Pulmonary artery endothelial cell (primary cell): ENCODE measurements at places on chromosomes 3 and 15. TPM values are rescaled to one million over a fixed set of nuclear protein-coding genes. Genes with fewer than 3 reads are reported as not detected.

The CEP97 gene
- 8.5 and 17.7 TPM in 2 replicates for total RNA-seq

The KPNA4 gene
- 41.5 and 50.1 TPM in 2 replicates for total RNA-seq

The ACKR4 gene
- total RNA-seq = 4.4 and 7.7 TPM in 2 replicates

The CPLX3 gene
- total RNA-seq = not detected in 2 replicates

The ARHGAP11A gene
- 22.9 and 35.9 TPM in 2 replicates for total RNA-seq

The LRRC49 gene
- total RNA-seq = 5.6 and 6.1 TPM in 2 replicates

The SEMA7A gene
- total RNA-seq = 0.73 and 1.3 TPM in 2 replicates

The GOLGA8S gene
- total RNA-seq = under 0.01 and 0.04 TPM in 2 replicates

The POPDC2 gene
- total RNA-seq = 0.07 and 0.11 TPM in 2 replicates

The CFAP100 gene
- not detected in 2 replicates for total RNA-seq

- no peak for DNase-seq
Measured at GRCh38 chr15:31373096-31373865, 46.6 kb downstream of the KLF13 start.

- no peak for DNase-seq
Measured at GRCh38 chr3:40382617-40382979, 4.4 kb upstream of the ENTPD3 start.

DNA sequence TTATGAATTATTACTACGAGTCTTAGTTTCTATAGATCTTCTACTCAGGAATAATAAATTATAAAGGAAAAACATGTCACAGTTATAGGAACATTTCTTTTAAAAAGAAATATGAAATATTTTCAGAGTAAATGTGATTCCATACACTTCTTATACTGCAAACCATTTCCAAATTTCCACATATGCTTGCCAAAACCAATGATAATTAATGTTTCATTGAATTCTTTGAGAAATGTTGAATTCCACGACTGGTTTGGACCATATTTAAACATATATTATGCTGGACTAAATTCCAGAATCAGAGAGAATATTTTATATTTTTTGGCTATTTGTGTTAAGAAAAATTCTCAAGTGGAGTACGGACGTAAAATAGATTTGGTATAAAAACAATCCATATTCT lies 144.6 kb downstream of the EPHA3 start:
- no peak for DNase-seq

DNA sequence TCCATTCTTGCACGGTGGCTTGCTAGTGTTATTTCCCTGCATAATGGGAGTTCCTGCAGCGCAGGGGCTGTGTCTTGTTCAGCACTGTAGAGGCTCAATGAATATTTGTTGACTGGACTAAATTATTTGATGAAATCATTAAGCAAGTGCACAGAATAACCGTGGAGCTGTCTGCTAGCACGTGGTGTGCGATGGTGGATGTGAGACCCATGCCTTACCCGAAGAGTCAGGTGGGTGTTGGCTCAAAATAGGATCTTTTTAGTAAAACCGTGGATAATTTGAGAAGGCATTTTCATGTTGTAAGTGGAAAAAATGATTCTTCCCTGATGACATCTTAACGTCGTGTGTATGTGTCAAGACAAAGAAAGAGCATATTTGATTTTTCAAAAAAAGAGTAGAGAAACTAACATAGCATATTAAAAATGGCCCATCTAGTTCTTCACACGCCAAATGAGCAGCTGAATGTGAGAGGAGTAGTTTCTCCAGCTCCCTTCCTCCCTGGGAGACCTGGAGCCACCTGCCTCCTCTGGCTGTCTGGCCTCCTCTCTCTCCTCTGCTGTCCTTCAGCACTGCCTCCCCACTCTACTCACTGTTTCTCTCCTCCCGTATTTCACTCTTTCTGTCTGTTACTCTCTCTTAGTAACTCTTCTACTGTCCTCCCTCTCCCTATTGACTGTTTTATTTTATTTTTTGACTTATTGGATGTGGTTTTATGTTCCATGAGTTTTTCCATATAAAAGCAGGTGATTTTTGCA lies 6.3 kb downstream of the FAM81A start:
- no peak for DNase-seq

- DNase-seq = no peak
Measured at GRCh38 chr15:44710236-44711095, 657 bp downstream of the PATL2 start.

- DNase-seq = no peak
Measured at GRCh38 chr3:39255503-39256325, 24.1 kb downstream of the CX3CR1 start.

- DNase-seq = peak; percentile 4
Measured at GRCh38 chr3:159964166-159964973, 24.3 kb upstream of the IL12A start.

- no peak for DNase-seq
Measured at GRCh38 chr15:51274956-51275355, 63.4 kb downstream of the CYP19A1 start.

GRCh38 chr3:72375237-72376076 lies 472.8 kb downstream of the SHQ1 start:
- no peak for DNase-seq

GRCh38 chr15:60479361-60480110 lies 594 bp upstream of the ICE2 start:
- DNase-seq = no peak

DNA sequence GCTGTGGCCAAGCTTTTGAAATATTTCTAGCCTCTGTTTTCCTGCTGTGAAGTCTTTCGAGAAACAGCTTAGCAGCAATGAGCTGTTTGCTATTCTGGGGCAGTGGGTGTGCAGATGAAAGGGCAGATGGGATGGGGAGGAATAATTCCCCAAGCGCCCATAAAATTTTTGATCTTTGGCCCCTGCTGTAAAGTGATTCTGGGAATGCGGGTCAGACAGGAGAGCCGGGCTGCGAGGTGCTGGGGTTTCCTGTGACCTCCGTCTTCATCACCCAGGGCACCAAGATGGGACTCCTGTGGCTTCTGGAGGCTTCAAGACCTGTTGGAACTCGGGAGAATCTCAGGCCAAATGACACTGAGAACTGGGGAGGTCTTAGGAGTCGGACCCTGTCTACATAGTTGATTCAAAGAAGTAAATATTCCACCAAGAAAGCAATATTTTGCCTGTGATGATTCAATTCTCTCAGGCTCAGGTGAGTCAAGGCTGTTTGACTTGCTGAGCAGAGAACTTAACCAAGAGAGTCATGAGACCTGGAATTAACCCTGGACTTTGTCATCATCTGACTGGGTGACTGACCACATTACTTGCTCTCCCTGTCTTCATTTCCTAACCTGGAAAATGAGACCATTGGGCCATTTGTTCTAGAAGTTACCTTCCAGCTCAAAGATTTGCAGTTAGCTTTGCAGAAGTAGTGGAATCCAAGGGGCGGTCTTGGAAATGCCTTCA lies 86.4 kb downstream of the POLR2M start:
- DNase-seq = no peak

- peak; percentile 63 for DNase-seq
Measured at GRCh38 chr15:34239151-34239808, 14.5 kb downstream of the EMC4 start.

DNA sequence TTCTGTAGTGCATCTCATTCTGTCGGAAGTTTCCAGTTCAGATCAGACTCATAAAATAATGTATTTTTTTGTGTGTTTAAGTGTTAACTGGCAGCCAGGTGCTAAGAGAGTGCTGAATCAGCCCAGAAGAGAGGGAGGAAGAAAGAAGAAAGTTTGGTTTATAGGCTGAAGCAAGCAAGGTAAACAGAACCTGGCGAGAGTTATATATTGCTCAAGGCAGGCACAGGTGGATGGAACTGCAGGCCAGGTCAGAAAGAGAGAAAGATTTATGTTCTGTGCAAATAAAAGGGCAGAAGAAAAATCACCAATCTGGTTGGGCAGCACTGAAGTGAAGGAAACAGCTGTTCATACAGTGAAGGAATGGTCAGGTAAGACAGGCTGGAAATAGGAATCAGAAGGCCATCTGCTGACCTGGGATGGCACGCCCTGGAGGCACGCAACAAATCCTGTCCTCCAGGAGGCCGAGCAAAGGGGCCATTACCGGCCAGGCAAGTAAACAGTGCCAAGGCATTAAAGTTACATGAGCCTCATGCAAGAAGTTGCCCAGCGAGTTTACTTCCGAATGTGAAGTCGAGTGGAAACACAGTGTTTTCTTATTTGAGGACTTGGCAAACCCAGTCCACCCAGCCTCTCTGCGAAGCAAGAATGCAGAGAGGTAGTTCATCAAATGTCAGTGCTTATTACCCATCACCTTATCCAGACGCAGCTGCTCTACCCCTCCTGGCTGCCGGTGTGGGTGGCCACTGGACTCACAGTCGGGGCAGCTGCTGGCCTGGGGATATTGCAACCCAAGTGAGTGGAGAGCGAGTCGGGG lies 309.8 kb downstream of the VPS13C start:
- no peak for DNase-seq

DNA sequence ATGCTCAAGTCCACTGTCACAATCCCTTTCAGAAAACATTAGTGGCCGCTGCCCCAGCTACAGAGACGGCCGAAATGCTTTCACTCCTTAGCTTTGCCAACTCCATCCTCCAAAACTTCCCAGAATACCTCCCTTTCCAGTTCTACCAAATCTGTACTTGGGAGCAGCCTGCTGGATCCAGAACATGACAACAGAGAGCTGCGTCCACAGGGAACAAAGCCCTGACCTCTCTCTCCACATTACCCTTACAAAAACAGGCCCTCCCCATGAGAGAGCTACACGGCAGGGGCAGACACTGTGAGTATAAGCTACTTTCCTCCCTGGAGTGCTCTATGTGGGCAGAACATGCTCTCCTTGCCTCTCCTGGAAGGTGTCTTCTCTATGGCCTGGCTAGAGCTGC lies 6.3 kb downstream of the RBM15B start:
- DNase-seq = no peak

GRCh38 chr15:89936051-89936785 lies 23.5 kb upstream of the ARPIN start:
- DNase-seq = no peak

DNA sequence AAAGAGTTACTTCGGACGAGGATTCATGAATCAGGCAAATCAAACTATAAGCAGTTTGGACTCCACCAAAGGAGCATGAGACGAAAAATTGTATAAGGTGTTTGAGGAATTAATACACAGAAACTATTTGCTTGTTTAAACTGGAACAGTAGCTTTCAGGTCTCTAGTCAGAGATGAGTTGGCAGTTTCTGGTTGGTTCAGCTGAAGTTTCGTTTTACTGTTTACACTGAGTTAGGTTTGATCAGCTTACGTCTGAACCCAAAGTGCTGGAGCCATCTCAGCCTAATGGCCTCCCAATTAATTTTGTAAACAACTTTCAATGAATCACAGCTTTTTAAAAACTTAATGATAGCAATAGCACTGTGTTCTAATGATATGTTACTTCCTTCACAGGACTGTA lies 703.7 kb downstream of the NLGN1 start:
- no peak for DNase-seq

GRCh38 chr3:36698314-36698713 lies 66.0 kb downstream of the DCLK3 start:
- DNase-seq = no peak

DNA sequence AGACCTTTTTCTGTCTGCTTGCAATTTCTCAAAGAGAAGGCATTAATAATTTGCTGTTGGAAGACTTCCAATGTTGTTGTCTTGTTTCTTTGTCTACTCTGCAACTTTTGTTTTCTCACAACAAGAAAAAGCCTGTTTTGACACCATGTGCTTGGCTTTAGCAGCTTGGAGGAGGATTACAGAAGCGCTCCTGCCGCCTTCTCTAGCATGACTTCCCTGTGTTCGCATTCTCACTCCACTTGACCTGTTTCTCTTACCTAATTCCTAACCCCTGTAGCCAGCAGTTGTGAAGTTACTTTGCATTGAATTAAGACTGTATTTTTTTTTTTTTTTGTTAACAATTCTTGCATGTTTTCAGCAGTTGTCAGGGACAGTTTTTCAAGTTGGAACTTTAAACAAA lies 235.3 kb upstream of the GOLIM4 start:
- DNase-seq = no peak

DNA sequence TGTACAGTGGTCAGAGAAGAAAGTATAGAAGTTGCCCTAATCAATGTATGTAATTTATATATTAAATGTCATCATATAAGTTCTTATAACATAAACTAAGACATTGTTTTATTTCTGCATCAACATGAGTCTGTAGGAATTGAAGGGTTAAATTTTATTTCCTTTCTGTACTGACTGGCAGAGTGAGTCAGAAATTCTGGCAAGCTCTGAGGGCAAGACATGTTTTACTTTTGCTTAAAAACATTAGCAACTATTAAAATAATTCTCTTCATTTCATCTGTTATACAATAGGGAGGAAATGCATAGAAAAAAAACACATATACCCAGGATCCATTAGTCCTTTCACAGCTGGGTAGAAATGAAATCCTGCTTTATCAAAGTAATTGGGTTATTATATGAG lies 171.4 kb upstream of the ALCAM start:
- DNase-seq = peak; percentile 56

GRCh38 chr3:50156549-50157493 lies 1.7 kb downstream of the SEMA3F start:
- DNase-seq = no peak

DNA sequence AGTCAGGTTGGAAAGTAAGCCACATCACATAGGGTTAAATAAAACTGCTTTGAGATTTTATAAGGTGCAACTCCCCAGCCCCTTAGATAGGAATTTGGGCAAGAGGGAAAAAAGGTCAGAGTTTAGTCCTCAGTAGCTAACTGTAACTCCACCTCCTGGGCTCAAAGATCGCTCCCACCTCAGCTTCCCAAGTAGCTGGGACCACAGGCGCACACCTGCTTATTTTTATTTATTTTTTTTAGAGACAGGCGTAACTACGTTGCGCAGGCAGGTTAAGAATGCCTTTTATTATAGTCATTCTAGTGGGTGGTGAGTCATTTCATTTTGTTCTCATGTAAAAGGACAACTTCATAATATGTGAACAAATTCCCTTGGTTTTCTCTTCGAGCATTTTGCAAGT lies 14.7 kb downstream of the TM2D3 start:
- DNase-seq = no peak
